ENCODE measurements at places on chromosomes 6 and 20.
A peak's percentile ranks its signal among the peaks of the same experiment; 100 is the strongest.

- no peak for DNase-seq
Observed at GRCh38 chr6:15752820-15753219, 90.0 kb upstream of the DTNBP1 start.

DNA sequence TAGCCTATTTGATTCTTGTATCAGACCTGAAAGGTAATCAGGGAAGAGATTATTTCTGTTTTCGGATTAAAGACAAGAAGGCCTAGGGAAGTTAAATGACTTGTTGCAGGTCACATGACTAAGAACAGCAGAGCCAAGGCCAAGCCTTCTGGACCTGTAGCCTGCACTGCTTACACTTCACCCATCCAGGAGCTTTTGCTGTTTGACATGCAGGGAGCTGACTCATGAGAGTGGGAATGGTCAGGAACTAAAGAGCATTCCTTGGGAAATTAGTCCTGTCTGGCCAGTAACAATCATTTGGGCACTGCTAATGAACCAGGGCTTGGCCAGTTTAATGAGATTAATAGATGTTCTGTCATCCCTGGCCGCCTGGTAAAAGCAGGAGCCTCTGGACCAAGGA is 46.8 kb downstream of the EIF2S2 start:
- no peak for DNase-seq

- peak; percentile 21 for DNase-seq
Observed at GRCh38 chr6:111985202-111985731, 68.6 kb upstream of the CCN6 start.

- no peak for DNase-seq
Observed at GRCh38 chr6:162289972-162290371, 437.6 kb downstream of the PRKN start.

Data from NCI-H1417 treated with DMSO at 0.1 percent for 48 hours (cell line).